ENCODE measurements at places on chromosomes 3 and 15.

DNA sequence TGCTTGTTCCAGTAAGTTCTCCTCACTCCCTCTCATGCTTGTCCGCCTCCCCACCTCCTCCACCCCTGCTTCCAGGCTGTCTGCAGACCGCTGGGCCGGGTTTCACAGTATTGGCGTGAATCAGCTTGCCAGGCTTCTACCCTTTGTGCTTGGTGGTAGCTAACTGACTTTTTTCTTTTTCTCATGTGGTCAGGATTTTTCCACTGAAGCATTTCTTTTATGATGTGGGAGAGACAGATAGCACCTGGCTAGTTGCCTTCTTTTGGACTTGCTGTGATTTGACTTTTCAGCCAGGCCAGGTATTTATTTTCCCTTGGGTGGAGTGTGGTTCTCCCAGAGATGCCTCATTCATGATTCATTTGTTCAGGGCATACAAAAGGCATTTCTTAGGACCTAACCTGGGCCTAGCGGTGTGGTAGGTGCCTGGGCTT lies 60.6 kb downstream of the ST6GAL1 start:
- no peak for DNase-seq

DNA sequence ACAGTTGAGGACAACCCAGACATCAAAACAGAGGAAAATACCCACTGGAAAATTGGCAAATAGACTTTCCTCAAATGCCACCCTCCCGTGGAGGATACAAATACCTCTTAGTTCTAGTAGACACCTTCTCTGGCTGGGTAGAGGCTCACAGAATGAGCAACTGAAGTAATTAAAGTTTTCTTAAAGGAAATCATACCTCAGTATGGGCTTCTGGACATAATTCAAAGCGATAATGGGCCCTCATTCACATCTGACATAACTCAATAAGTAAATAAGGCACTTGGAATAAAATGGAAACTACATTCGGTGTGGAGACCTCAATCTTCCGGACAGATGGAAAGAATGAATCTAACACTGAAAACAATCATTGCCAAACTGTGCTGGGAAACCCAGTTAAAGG lies 115.2 kb upstream of the PLCL2 start:
- DNase-seq, result no peak

DNA sequence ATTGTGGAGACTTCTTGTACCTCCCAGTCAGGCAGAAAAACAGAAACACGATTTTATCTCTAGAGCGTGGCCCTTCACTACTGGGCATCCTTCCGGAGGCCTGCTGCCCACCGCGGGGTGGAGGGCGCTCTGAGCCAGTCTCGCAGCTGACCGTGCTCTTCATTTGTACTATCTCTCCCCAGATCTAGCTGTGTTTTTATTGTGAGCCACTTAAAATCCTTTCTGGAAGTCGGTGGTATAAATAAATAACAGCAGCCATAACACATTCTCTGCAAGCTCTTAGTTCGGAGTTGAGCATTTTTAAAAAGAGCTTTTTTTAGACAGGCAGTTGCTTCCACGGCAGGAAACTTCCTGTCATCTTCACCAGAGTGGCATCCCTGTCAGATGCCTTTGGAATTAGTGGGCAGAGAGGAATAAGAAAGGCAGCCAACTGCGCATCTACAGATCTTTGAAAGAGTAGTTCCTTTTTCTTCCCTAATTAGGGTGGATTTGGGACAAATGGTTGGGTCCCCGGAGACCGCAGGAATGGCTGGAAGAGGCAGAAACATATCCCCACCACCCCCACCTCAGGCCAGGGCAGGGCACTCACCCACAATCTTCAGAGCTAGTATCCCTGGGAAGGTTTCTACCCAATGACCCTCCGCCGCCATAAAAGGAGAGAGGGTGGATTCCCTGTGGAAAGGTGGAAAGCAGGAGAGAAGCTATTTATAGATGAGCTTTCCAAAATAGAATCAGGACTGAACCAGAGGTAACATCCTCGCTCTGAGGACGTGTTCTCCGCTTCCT lies 91.1 kb downstream of the TOP2B start:
- no peak for DNase-seq

DNA sequence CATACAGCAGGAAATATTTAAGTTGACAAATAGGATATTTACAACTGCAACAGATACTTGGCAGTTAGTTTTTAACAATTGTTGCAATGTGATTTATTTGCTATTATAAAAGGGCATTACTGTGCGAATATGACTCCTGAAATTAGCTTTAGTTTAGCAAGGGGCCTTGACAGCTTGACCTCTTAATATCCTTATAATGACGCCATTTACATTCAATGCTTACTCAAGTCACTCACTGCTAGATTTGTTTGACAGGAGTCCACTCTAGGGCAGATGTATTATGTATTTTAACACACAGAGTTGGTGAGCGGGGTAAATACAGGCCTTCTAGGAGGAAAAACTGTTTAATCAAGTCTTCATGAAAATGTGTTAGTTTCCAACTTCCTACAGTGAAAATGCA lies 58.1 kb upstream of the C15orf61 start:
- DNase-seq, result no peak

GRCh38 chr3:134339913-134340312 lies 34.3 kb downstream of the AMOTL2 start:
- DNase-seq, result no peak

- no peak for DNase-seq
Observed at GRCh38 chr3:27559835-27560234, 75.7 kb upstream of the SLC4A7 start.

DNA sequence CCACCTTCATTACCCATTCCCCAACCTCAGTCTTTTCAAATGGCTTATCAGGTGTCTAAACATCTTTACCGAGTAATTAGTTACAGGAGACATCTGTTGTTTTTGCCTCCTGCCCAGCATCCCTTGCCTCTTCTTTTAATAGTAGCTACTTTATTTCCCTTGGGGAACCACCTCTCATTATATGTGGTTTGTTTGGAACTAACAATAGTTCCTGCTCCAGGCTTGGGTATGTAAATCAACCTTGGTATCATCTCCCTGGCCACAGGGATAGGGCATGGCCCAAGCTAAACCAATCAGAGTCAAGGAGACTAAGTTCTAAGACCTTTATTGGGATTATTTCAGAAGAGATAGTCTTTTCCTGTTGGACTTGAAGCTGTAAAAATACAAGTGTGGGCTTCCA lies 76.6 kb downstream of the ETV5 start:
- DNase-seq, result no peak

Measured in activated naive CD4-positive, alpha-beta T cell treated with anti-CD3 and anti-CD28 coated beads, Interleukin-2, amount 10 ng/mL, durations not matched to agents 7 days and 5 days (primary cell).